ENCODE measurements at places on chromosomes 1 and 21.

DNA sequence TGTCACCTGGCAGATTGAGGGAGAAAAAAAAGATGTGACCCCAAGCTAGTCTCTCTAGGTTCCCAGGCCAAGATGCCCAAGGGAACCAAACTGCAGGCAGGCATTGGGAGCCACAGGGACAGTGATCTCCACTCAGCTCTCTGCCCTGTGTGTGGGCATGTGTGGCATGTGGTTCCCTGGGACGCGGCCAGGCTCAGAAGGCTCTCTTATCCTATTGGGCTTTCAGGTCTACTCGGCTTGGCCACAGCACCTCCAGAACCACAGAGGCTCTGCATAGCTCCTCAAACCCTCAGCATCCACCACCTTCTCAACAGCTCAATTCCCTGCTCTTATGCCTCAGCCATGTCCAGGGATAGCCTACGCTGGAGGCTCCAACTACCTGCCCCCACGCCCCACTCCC, 22.0 kb downstream of the IQGAP3 start:
- H3K4me3 ChIP-seq = no peak overlapping the region
- H3K36me3 ChIP-seq = no peaks in the 10 kb centered on the region
- no peak overlapping the region for H3K27ac ChIP-seq
- no peaks in the 10 kb centered on the region for H3K27me3 ChIP-seq

- H3K27me3 ChIP-seq = no peaks in the 10 kb centered on the region
- no peak for DNase-seq
- H3K27ac ChIP-seq = no peak overlapping the region
- no peaks in the 10 kb centered on the region for H3K36me3 ChIP-seq
- no peaks in the 10 kb centered on the region for H3K4me1 ChIP-seq
Observed at GRCh38 chr1:117179471-117179870, 31.3 kb downstream of the VTCN1 start.

DNA sequence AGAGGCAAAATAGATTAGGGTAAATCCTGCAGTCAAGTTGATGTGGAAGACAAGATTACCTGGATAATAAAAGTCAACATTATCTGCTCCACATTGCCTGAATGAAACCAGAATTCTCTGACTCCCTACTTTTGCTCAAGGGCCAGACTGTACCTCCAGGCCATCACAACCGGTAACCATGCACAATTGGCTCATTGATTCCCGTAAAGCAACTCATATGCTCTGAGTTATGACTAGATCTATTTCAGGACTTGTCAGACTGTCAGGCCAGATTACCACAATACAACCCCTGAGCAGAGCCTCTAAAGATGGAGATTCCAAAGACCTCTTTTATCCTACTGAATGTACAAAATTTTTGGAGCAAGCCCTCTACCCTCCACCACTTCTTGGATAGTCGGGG, 90.4 kb downstream of the ODF2L start:
- H3K27ac ChIP-seq = no peak overlapping the region
- no peak for DNase-seq
- no peaks in the 10 kb centered on the region for H3K4me1 ChIP-seq

DNA sequence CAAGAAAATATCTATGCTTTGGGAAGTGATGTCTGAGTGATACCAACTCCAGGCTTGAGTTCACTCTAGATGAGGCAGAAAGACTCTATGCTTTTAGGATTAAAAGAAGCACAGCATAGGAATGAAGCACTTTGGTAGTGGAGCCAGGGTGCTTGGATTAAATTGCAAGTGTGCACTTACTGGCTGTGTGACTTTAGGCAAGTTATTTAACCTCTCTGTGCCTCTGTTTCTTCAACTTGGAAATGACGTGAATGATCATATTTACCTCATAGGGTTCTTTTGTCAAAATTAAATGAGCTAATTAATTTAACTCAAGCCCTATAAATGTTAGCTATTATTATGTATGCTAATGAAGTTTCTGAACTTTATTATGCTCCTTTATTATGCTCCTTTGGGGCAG, 446.1 kb downstream of the TTLL7 start:
- H3K27me3 ChIP-seq = no peaks in the 10 kb centered on the region
- DNase-seq = no peak
- H3K27ac ChIP-seq = no peak overlapping the region
- no peaks in the 10 kb centered on the region for H3K4me1 ChIP-seq
- no peak overlapping the region for H3K4me3 ChIP-seq
- no peaks in the 10 kb centered on the region for H3K36me3 ChIP-seq

GRCh38 chr1:117615474-117615873, 9.6 kb downstream of the TENT5C start:
- peak overlapping the region; percentile 94 for H3K4me3 ChIP-seq
- H3K4me1 ChIP-seq = peaks cover 8% of the 10 kb centered on the region
- peak; percentile 53 for DNase-seq
- no peaks in the 10 kb centered on the region for H3K27me3 ChIP-seq
- peak overlapping the region; percentile 100 for H3K27ac ChIP-seq

- no peak overlapping the region for H3K27ac ChIP-seq
- DNase-seq = no peak
- H3K27me3 ChIP-seq = peaks cover 10% of the 10 kb centered on the region
- H3K36me3 ChIP-seq = no peaks in the 10 kb centered on the region
- peaks cover 33% of the 10 kb centered on the region for H3K4me1 ChIP-seq
Observed at GRCh38 chr1:181101581-181102226, 13.2 kb downstream of the IER5 start.

DNA sequence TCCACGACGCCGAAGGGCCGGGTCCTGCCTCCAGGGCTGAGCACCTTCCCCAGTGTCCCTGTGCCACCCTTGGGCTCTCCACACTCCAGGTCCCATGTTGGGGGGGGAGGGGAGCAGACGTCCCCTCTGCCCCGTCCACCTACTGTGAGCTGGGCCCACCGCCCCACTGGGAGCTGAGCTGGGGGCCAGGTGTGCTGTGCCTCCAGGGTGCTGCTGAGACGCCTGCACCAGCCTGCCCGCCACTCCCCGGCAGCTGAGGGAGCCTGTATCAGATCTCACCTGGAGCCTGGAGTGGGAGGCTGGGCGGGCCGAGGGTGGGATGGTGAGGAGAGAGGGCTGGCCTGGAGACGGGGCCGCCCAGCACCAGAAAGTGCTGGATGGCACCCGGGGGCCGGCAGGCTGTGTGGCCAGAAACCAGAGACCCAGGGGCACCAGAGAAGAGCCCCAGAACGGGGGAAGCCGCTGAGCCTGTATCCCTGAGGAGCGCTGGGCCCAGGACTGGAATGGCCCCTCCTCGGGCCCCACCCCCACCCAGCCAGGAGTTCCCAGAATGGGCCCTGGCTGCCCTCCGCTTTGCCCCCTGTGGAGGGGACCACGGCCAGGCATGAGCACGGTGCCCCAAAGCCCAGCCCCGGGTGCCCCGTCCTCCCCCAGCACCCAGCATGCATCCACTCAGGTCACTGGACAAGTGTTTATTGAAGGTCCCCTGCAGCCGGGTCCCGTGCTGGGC, 3.4 kb downstream of the TNFRSF18 start:
- H3K27ac ChIP-seq = no peak overlapping the region
- no peaks in the 10 kb centered on the region for H3K36me3 ChIP-seq
- H3K27me3 ChIP-seq = peaks cover 74% of the 10 kb centered on the region
- DNase-seq = no peak
- no peaks in the 10 kb centered on the region for H3K4me1 ChIP-seq

Measured in MM.1S (cell line).